ENCODE measurements at places on chromosomes 12 and 14. TPM values are rescaled to one million over a fixed set of nuclear protein-coding genes. Genes with fewer than 3 reads are reported as not detected.

DNA sequence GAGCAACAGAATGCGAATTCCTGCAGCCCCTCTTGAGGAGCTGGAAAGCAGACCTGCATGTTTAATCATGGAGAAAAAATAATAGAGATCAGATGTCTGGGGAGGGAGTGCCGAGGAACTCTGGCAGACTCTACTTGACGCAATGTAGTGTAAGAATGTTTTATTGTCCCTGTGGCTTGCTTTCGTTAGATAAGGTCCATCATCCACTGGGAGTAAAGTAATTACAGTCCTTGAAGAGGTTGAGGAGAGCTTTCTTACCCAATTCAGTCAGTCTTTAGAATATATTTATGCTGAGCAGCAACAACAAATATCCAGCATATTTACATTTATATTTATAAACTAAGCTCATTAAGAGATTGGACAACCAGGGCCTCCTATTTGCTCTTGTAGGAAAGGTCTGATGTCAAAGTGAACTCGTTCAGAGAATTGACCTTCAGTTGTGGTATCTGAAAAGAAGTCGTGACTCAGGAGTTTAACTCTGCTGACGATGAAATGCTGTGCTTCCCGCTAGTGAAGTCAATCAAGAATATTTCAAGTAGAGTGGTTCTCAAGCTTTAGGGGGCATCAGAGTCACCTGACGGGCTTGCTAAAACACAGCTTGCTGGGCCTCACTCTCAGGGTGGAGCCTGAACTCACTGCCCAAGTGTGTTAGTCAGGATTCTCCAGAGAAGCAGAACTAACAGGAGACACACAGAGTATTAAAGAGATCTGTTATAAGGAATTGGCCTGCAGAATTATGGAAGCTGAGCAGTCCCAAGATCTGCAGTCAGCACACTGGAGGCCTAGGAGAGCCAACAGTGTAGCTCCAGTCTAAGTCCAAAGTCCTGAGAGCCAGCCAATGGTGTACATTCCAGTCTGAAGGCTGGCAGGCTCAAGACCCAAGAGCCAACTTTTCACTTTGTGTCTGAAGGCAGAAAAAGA, 139.3 kb upstream of the LMNTD1 start:
- H3K36me3 ChIP-seq = no peaks in the 10 kb centered on the region
- no peak overlapping the region for H3K27ac ChIP-seq
- DNase-seq = no peak
- H3K4me1 ChIP-seq = no peaks in the 10 kb centered on the region
- no peak overlapping the region for H3K4me3 ChIP-seq

Gene C12orf50
- total RNA-seq = not detected

Gene NOC4L
- total RNA-seq = 29.4 TPM

- H3K36me3 ChIP-seq = no peaks in the 10 kb centered on the region
- no peak overlapping the region for H3K27ac ChIP-seq
- H3K27me3 ChIP-seq = no peaks in the 10 kb centered on the region
Measured at GRCh38 chr14:99136047-99136400, 136.0 kb downstream of the BCL11B start.

Gene CCDC38
- total RNA-seq = not detected

Gene SYNDIG1L
- not detected for total RNA-seq

Gene KRT78
- not detected for total RNA-seq

DNA sequence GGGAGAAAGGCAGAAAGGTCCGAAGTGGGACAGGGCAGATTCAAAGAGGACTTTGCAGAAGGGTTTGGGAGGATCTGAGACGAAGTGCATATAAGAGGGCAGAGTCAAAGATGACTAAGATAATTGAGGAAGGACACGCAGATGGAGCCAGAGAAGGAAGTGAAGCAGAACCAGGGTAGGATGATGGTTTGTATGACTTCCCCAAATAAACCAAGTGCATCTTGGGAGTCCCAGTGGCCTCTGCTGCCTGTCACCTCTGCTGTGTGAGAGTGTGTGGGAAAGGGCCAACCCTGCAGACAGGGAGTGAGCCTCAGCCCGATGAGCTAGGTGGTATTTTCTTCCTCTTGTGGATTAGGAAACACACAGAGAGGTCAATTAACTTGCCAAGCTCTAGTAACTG, 36.8 kb downstream of the FLVCR2 start:
- no peak overlapping the region for H3K27ac ChIP-seq
- peaks cover 2% of the 10 kb centered on the region for H3K27me3 ChIP-seq
- DNase-seq = no peak
- H3K4me1 ChIP-seq = no peaks in the 10 kb centered on the region
- H3K4me3 ChIP-seq = no peak overlapping the region
- H3K36me3 ChIP-seq = no peaks in the 10 kb centered on the region

Gene HOXC12
- total RNA-seq = not detected

Gene RPGRIP1
- total RNA-seq = not detected

Gene CABP1
- total RNA-seq = 1.4 TPM

Gene TAS2R10
- 0.58 TPM for total RNA-seq

GRCh38 chr14:94412671-94413638, 24.6 kb upstream of the SERPINA1 start:
- no peaks in the 10 kb centered on the region for H3K36me3 ChIP-seq
- DNase-seq = no peak
- H3K27me3 ChIP-seq = peaks cover 7% of the 10 kb centered on the region

DNA sequence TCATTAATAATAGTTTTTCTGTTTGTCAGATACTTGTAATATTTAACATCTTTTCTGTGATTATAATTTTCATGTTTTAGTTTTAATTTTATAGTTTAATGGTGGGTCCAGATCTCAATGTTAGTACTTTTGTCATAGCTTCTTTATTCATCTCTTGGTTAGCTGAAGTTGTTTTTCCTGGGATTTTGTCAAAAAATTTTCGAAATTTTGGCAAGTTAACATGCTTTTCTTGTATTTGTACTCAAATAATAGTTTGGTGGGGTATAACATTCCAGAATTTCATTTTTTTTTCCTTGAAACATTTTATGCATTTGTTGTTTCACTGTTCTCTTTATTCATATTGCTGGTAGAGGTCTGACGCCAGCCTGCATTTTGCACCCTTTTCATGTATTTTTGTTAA, 45.5 kb downstream of the KTN1 start:
- no peak overlapping the region for H3K27ac ChIP-seq
- peaks cover 43% of the 10 kb centered on the region for H3K36me3 ChIP-seq
- peaks cover 5% of the 10 kb centered on the region for H3K4me1 ChIP-seq
- H3K27me3 ChIP-seq = no peaks in the 10 kb centered on the region
- H3K4me3 ChIP-seq = no peak overlapping the region
- no peak for DNase-seq

All from activated naive CD8-positive, alpha-beta T cell treated with anti-CD3 and anti-CD28 coated beads, Interleukin-2, amount 10 ng/mL, durations not matched to agents 7 days and 5 days (primary cell).